Stimulated activated CD8-positive, alpha-beta memory T cell treated with anti-CD3 and anti-CD28 coated beads, Interleukin-4, amount 100 ng/mL, for 4 hours (primary cell): ENCODE measurements at places on chromosomes 11 and 22.

DNA sequence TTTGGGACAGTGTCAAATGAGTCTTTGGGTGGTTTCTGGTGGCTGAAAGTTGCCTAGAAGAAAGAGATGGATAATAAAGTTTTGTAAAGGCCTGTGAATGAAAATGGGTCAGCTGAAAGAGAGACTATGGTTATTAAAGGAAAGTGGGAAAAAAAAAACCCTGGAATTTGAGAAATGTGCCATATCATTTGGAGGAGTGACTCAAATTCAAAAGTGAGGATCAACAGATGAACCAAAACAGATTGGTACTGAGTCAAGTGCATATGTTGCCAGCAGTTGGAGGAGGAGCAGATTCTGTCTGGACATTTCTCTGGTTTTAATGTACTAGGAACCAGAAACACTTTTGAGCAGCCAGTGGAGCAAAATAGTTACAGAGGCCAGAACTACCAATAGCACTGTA, 339.8 kb downstream of the KCNA4 start:
- DNase-seq = no peak

DNA sequence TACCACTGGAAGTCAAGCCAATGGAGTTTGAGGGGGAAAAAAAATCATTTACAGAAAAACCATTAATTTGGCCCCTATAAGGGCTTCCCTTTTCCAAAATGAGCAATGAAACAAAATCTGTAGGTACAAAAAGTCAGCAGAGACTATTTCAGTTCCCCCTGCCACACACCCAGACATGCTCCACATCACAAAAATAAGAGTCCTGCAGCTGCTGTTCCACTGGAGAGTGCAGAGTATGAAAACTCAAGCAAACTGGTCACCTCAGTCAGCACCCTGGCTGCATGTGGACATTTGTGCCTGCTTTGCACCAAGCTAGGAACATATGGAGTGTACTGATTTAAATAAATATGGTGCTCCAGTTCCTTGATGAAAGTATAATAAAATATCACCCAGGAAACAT, 15.1 kb downstream of the POU2AF1 start:
- DNase-seq = no peak

DNA sequence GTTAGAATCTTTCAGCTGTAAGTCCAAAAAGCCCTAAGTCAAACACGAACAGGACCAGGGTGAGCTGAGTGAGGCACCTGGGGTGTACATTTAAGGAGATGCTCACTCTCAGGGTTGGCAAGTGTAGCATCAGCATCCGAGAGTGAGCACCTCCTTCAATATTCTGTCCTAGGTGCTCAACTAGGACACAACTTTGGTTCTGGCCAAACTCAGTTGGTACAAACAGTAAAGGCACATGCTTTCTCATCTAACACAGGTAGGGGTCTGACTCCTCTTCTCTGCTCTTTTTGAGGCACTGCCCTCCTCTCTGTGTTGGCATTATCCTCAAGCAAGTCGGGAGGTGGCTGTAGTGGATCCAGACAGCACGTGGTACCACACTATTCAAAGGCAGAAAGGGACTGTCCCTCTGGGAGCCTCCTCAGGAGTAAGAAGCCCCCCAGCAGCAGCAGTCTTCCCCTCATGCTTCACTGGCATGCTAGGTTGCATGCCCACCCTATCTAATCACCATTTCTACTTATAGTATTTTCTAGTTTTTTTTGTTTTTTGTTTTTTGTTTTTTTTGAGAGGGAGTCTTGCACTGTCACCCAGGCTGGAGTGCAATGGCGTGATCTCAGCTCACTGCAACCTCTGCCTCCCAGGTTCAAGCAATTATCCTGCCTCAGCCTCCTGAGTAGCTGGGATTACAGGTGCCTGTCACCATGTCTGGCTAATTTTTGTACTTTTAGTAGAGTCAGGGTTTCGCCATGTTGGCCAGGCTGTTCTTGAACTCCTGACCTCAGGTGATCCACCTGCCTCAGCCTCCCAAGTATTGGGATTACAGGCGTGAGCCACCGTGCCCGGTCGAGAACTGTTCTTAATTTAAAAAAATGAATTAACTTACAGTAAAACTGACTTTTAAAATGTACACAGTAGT, 14.7 kb upstream of the MAPK1 start:
- no peak for DNase-seq

DNA sequence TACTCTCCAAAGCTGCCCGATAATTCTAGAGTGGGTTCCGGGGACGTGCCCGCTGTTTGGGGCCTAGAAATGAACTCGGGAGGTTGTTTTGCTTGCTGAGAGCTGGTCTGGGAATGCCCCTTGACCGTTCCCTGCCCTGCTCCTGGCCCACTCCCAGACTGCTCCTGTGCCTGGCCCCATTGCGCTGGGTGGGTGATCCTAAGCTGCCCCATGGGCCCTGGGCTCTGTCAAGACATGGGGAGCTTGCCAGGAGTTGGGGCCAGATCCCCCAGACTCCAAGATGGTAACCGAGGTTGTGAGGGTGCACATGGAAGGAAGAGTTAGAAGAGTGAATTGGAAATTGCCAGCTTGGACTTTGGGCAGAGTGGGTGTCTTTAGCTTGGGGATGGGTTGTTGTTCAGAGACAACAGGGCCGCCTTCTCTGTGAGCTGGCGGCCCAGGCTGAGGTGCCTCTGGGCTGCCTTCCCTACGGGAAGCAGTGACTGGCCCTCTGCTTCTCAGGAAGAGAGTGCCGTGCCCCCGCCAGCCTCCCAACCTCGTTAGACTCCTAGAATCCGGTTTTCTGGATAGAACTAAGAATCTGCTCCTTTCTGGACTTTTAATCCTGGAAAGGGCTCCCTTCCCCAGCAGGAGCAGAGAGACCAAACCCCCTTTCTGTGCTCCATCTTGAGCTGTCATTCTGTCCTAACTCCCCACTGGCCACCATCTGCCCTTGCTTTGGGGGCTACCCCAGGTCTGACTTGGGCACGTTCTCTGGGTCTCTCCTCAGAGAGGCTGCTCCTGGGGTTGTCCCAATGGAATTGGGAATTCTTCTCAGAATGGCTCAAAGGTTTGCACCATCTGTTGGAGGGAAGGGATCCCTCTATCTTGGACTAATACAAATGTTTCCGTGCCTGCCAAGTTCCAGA, 1.8 kb downstream of the ST3GAL4 start:
- no peak for DNase-seq

- no peak for DNase-seq
These were observed 50.7 kb downstream of the NAV2 start for GRCh38 chr11:19763330-19763729.

- no peak for DNase-seq
These were observed 27.9 kb downstream of the ARRB1 start for GRCh38 chr11:75323609-75324008.
